Cardiac fibroblast (primary cell): ENCODE measurements at places on chromosomes 2 and 18.

- no peak for DNase-seq
Measured at GRCh38 chr2:109531896-109532727, 81.7 kb downstream of the SEPTIN10 start.

- no peak for DNase-seq
Measured at GRCh38 chr2:23289671-23290070, 95.3 kb upstream of the KLHL29 start.

GRCh38 chr18:40272630-40273231 lies 1682.3 kb upstream of the PIK3C3 start:
- no peak for DNase-seq

DNA sequence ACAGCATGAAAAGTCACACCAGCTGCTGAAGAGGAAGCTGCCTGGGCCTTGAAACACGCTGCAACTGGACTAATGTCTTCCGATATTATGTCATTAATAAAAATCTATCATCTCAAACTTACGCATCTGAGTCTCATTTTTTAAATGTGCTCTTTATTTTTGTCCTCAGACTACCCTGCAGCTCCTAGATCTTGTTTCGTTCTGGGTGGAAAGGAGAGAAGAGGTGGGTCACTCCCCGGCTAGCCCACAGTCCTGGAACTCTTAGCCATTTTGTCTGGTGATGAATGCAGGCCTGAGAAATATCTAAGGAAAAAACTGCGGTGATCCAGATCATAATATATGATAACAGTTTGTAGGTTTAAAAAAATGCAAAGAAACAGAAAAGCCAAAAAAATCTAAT lies 73.3 kb downstream of the TXNL1 start:
- no peak for DNase-seq

GRCh38 chr18:54149078-54149697 lies 75.3 kb downstream of the MBD2 start:
- DNase-seq: peak; percentile 97

- DNase-seq: no peak
Measured at GRCh38 chr2:143988082-143988481, 531.8 kb downstream of the ZEB2 start.

- no peak for DNase-seq
Measured at GRCh38 chr2:195150819-195151218, 506.2 kb upstream of the SLC39A10 start.

- DNase-seq: no peak
Measured at GRCh38 chr2:52919673-52920072, 847.9 kb upstream of the CHAC2 start.
